ENCODE measurements at places on chromosomes 13 and 19. TPM values are rescaled to one million over a fixed set of nuclear protein-coding genes. Genes with fewer than 3 reads are reported as not detected.

- no peak for DNase-seq
These were observed 10.5 kb downstream of the CDADC1 start for GRCh38 chr13:49258089-49258796.

DNA sequence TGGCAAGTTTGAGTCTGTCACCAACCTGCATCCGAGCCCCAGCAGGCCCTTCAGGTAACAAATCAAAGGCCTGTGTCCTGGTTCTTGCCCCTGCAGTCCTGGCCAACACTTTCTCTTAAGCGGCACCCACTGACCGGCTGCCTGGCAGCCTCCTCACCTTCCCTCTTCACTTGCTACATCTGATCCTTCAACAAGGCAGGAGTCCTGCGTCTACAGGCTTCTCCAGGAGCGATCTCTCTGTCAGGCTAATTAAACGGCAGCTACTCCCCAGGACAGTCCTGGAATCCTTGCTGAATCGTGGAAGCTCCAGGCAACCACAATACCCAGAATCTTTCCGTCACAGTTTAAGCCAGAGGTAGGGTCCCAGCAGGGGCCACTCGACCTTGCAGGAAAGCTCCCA is 41.1 kb upstream of the GAS6 start:
- no peak for DNase-seq

- DNase-seq, result no peak
These were observed 64.9 kb downstream of the TEX29 start for GRCh38 chr13:111385183-111385857.

DNA sequence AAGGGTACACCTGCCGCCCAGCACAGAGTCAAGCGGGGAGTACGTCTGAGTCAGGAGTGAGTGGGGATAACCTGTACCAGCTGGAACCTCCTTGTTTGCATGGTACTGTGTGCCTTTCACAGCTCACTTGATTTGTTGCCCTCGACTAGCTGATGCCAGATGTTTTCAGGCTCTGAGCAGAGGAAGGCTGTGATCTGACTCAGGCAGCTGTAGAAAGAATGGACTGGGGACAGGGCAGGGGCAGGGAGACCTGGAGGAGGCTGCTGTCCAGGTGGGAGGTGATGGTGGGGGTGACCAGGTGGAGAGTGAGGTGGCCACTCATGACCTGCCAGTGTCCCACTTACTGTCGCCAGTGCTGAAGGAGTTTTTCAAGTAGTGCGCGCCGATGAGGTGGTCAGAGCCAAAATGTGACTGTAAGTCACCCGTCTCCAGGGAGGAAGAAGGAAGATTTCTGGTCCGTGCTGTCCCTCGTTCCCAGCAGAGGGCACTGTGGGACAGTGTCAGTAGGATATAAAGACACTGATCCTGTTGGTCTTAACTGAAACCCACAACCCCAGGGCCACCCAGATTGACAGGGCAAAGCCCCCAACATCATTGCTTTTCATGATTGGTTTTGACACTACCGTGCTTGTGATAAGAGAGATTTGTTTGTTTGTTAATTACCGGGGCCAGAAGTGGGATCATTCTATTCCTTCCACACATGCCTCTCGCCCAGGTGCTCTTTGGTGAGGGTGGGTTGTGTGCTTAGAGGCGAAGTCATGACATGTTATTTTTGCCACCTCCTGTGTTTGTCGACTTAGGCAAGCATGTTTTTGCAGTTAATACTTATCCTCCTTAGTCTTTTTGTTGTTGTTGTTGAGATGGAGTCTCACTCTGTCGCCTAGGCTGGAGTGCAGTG is 128.4 kb downstream of the DPF1 start:
- peak; percentile 67 for DNase-seq

DNA sequence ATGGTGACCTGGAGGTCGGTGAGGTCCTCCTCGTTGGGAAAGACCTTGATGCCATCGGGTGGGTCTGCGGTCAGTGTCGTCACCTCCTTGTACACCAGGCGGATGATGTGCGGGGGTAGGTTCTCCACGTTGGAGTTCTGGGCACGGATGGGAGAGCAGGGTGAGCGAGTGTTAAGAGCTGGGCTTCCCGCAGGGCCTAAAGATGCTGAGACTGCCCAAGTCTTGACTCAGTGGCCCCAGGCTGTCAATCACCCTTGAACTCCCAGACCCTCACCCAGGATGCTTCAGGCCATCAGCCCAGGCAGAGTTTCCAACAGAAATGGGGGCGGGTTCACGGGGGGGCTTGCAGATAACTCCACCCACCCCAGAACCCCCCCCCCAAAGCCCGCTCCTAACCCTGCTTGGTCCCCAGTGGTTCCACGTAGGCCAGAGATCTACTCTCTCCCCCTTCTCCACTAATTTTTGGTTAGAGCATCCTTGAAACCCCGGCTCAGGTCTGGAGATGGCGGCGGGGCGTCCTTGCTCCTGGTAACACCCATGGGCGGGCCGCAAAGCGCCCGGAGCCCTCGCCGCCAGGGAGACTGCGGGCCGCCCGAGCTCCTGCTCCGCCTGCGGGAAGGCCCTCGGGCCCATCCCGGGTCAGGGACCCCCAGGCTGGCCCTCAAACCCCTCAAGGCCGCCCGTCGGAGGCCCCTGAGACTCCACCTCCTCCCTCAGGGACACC is 600 bp downstream of the UBE2S start:
- DNase-seq, result no peak

The C19orf85 gene
- not detected for polyA plus RNA-seq

- DNase-seq, result no peak
These were observed 99.9 kb downstream of the DOCK9 start for GRCh38 chr13:98877936-98878335.

DNA sequence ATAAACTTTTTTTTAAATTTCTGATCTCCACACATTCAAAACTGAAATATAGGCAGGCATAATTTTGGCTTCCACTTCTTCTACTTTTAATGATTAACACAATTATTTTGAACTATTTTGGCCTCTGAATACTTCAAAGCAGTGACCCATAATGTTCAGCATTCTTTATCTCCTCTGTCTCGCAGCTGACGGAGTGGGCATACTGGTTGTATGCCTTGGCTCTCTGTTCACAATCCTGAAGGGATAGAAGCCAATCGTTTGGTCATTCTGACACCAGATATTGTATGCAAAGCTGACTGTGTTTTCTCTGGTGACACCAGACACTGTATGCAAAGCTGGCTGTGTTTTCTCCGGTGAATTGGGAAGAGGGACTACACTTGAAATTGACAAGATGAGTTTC is 833.0 kb downstream of the EFNB2 start:
- DNase-seq, result no peak

DNA sequence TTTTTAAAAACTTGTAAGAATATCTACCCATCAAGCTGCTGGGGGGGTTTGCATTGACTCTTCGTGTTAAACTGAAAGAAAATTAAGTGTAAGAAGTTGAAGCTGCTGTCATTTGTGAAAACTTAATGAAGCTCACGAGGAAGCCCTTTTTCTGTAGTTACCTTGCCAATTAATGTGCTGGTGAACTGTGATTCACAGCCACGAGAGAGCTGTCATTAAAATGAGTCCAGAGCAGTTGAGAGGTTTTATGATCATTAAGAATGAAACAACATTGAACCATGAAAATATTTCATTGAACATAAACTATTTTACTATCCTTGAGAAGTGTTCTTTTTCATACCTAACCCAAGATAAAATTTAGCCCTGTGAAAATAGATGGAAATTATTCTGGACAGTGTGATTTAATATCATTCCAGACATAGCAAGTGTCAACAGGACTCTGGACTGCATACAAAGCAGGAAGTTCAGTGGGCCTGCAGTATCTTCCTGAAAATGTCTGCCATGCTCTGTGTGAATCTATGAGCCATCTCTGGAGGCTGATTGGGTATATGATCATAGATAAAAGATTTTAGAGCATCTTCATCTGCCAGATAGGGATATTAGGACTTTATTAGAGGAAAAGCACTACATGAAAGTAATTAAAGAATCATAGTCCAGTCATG is 53.8 kb downstream of the DPY19L3 start:
- DNase-seq, result no peak

The U2AF1L4 gene
- 15.2 TPM for polyA plus RNA-seq

The LHB gene
- not detected for polyA plus RNA-seq

DNA sequence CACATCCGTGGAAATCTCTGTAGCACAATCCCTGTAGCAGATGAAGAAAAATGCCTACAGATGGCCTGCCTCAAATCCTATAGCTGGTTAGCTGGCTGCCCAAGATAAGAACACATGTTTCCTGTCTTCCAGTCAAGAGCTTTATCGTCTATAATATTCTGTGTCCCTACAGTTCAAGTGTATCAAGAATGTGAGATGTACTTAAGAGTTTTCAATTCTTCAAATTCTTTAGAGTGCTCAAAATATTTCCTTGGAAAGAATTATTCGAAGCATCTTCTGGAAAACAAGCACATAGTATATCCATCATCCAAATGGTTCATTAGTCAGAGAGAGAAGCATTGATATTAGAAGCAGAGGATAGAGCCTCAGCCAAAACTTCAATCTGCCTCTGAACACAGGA is 239.8 kb downstream of the COG6 start:
- no peak for DNase-seq

DNA sequence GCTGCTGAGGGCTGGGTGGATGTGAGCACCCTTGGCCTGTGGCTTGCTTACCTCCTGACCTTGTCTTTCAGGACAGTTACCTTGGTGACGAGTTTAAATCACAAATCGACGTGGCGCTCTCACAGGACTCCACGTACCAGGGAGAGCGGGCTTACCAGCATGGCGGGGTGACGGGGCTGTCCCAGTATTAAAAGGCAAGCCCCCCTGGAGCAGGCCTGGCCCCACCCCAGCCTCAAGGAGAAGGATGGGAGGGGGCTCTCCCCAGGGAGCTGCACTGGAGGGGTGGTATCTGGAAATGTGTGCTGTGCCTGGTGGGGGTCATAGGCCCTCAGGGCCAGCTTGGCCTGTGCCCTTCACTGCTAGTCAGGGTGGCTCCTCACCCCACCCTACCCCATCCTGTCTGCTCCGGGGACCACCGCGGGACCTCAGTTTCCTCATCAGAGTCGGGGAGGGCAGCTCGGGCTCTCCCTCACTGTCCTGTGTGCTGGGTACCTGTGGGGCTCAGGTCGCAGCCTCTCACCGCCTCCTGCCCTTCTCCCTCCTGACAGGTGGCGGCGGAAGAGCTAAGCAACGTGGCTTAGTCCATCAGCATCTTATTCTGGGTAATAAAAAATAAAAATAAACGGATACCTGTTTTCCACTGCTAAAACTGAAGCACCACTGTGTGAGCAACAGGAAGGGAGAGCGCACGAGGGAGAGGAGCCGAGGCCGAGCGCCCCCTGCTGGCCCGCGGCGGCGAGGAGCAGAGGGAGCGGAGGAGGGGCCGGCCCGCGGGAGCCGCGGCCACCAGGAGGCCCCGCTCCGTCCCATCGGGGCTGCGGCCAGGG is 29.8 kb downstream of the CERS1 start:
- DNase-seq, result no peak

The GPC5 gene
- polyA plus RNA-seq, result 6.2 TPM

DNA sequence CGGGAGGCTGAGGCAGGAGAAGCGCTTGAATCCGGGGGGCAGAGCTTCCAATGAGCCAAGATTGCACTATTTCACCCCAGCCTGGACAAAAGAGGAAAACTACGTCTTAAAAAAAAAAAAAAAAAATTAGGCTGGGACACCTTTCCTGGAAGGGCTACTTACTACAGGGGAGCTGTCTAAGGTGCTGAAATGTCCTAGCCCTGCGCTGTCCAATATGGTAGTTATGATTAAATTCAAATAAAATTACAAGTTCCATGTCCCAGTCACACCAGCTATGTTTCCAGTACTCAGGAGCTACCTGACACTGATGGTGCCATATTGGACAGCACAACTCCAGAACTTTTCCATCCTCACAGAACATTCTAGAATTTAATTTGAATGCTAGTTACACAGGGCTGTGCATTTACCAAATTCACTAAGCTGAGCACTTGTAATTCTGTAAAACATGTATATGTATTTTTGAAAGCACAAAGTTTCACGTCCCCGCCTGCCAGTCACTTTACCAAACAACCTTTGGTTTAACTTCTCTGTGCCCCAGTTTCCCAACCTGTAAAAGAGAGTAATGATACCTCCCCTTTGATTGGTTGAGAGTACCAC is 9.2 kb upstream of the ZSCAN22 start:
- no peak for DNase-seq

The ZNF296 gene
- 0.37 TPM for polyA plus RNA-seq

The KCNN1 gene
- polyA plus RNA-seq, result 4.2 TPM

- no peak for DNase-seq
These were observed 19.7 kb downstream of the MED26 start for GRCh38 chr19:16608290-16608739.

DNA sequence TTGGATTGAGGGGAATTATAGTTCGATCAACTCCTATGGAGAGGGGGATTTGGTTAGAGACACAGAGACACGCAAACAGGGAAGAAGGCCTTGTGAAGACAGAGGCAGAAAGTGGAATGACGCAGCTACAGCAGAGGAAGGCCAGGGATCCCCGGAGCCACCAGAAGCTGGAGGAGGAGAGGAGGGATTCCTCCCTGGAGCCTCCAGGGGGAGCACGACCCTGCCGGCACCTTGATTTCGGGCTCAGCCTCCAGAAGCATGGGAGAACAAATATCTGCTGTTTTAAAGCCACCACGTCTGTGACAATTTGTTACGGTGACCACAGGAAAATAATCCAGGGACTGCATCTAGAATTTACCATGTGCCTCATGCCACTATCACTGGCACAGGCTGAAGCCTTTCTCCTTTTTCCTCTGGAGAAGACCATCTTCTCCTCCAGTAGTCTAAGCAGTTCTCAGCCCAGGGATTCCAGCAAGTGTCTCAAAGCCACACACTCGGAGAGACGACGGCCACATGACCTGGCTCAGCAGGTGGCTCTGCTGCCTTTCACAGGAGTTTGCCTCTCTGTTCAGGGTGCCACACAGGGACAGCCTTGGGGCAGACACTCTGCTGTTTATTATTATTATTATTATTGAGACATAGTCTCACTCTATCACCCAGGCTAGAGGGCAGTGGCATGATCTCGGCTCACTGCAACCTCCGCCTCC is 39.9 kb upstream of the CCNE1 start:
- peak; percentile 33 for DNase-seq

GRCh38 chr19:14182476-14182875 is 23.5 kb downstream of the ADGRL1 start:
- no peak for DNase-seq

DNA sequence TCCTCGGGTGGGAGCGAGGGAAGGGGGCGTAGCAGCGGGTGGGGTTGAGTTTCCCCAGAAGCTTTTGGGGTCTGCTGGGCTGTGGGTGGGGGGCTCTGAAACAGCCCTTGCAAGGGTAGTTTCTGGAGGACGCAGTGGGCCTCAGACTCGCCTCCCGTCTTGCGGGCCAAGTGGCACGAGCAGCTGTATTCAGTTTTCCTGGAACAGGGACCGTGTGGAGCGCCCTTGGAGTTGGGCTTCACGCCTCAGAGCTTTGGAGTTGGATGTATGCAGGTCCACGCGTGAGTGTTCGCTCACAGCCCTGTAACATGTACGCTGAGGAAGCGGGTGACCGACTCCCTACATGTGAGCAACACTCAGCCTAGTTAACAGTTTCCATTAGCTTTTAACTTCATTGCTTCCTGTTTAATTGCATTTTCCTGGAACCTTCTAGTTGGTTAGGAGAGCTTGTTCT is 603 bp downstream of the TM9SF2 start:
- DNase-seq, result no peak

DNA sequence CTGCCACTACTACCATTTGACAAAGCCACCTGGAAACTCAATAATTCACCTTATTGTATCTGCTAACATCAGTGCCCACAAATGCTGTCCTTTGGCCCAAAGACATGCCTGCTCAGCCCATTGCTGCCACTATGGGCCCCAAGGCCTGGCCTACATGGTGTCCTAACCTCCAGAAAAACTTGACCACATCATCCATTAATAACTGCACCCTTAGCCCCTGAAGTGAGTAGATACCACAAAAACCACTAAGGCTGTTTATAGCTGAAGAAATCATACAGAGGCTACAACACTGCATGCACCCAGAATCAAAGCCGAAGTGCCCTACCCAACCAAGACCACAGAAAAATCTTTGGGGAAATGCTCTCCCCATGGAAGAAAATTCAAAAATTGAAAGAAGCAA is 932.8 kb upstream of the SLITRK6 start:
- DNase-seq, result no peak
